ENCODE measurements at places on chromosomes 2 and 18.

- DNase-seq = no peak
Measured at GRCh38 chr2:118940486-118941120, 1.4 kb upstream of the MARCO start.

- no peak for DNase-seq
Measured at GRCh38 chr18:27017901-27018500, 152.5 kb upstream of the AQP4 start.

DNA sequence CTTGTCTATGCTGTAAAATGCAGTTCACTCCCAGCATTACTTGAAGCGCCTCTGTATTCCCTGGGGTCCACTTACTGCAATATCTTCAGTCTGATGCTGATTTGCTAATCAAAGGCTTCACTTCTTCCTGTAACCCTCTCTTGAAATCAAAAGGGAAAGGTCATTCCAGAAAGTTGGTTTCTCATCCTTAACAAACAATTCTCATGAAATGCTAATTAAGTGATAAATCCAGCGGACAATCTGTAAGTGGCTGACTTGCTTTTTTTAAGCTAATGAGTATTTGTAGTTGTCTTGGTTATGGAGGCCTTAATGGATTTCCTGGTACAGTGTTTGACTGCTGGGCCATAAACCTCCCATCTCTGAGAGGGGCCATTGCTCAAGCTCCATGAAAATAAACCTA lies 499.6 kb upstream of the HS6ST1 start:
- no peak for DNase-seq

DNA sequence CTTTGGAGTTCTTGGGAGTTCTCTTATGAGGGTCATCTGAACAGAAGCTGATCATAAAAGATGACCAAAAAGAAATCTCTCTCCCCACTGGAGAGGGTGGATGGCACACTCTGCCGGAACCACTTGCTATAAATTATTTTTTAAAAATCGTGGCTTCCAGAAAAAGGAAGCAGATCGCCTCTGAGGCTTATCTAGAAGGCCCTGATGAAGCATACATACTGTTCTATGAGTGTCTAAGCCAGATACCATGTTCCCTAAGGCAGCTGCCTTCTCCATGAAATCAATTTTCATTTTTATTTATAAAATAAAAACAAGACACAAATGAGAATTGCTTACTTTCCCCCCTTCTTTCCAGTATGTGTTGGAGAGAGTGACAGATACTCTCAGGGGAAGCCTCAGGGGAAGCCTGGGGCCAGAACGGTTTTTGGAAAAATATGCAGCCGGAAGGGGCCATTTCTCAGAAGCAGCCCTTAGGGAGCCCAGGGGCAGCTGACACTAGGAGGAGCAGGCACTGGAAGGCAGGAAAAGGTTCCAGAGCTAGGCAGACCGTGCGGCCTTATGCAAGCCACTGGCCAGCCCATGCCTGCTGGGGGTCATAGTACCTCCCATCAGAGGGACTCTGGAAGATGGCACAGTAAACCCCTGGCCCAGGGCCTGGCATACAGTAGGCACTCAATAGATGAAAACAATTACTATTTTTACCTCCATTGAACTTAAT lies 130.6 kb downstream of the CABLES1 start:
- DNase-seq = no peak

DNA sequence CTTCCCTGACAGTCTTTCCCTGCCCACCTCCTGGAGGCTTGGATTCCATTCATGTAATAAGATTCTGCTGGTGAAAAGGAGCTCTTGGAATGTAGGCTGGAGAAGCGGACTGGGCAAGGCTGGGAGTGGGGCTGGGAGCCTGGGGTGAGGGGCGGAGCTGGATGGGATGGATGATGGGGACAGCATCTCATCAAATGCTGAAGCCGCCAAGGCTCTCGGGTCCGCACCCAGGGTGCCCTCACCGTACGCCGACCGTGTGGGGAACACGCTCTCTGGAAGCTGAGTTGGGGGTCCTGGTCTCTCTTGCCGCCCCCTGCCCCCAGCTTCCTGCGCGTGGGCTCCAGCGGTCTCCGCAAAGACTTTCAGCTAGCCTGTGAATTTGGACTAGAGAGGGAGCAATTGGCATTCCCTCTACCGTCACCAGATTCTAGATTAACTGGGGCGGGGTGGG lies 9.1 kb downstream of the RAX start:
- DNase-seq = no peak

DNA sequence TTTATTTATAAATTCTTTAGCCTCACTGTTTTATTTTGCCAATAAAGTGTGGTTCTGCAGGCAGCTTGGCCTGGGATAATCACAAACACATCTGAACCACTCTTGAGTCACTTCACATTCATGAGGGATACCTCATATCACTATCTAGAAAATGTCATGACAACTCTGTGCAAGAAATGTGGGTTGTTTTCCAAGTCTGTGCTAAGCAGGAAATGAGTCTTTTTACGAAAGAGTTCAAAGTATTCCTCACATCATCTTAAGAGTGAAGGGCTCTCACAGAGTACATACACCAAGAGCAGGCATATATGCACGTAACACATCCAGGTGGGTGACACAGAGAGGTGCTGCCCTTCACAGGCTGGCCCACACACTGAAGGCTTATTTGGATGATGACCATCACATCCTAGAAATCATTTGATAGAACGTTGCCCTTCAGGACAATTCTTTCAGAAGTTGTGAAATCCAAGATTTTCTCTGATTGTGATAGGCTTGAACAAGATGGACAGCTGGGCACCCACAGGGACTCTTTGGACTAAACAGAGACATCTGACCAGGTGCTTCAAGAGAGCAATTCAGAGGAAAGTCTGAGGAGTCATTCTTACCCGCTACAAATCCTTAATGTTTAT lies 811.1 kb upstream of the LRATD1 start:
- DNase-seq = no peak

- no peak for DNase-seq
Measured at GRCh38 chr2:14385043-14385442, 247.5 kb upstream of the LRATD1 start.

GRCh38 chr18:28080876-28081300 lies 96.0 kb downstream of the CDH2 start:
- no peak for DNase-seq

GRCh38 chr2:84539729-84540128 lies 23.4 kb downstream of the DNAH6 start:
- no peak for DNase-seq

DNA sequence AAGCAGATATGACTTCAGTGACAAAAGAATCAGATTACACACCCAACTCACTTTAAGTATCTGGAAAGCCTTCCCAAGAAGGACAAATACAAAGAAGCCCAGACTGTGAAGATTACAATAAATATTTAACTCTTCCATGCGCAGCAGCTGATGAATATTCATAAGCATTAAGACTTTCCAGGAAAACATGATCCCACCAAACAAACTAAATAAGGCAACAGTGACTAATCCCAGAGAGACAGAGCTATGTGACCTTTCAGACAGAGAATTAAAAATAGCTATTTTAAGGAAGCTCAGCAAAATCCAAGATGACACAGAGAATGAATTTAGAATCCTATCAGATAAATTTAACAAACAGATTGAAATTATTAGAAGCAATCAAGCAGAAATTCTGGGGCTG lies 108.2 kb upstream of the UBE2E3 start:
- DNase-seq = no peak

DNA sequence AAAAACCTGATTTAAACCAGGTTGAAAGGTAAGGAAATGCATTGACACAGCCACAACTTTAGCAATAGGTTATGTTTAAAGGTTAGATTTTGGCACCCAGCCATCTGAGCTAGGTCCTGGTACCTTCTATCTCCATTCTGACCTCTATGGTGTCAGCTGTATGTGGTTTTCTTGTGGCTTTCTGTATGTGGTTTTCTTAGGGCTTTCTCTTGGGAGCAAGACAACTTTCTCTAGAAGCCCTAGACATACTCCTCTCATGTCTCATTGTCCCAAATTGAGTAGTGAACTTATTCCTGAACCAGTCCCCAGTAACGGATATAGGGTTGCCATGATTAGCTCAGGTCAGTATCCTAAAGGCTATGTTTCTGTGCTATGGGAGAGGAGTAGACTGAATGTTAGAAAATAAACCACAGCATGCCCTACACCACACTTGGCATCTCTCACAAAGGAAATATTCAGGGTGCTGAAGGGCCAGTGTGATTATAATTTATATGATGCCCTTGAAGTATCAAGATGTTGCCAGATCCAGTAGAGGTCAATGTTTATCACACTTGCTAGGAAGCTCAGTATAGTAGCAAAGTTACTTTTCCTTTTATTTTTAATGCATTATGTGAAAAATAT lies 176.1 kb downstream of the CAPN13 start:
- DNase-seq = no peak

GRCh38 chr2:239579081-239579480 lies 178.3 kb upstream of the HDAC4 start:
- DNase-seq = no peak

GRCh38 chr2:175372704-175373701 lies 191.5 kb upstream of the ATP5MC3 start:
- DNase-seq = no peak

- DNase-seq = no peak
Measured at GRCh38 chr2:228838819-228839218, 432.3 kb downstream of the PID1 start.

DNA sequence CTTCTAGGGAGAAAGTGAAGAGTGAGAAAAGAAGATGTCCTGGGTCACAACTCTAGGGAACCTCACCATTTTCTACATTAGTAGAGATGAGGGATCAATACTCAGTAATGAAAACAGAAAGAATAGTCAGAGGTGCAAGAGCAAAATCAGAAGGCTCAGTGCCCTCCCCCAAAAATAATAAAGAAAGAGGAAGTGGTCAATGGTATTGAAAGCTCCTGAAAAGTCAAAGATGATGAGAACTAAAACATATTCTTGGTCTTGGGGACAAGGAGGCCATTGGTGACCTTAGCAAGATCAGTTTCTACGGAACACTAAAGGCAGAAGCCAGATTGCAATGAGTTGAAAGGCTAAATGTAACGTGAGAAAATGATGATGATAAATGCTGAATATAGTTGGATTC lies 24.5 kb upstream of the MYO1B start:
- DNase-seq = no peak
